Sigmoid colon (tissue), 7 donors: ENCODE measurements at places on chromosomes 1 and 21.

DNA sequence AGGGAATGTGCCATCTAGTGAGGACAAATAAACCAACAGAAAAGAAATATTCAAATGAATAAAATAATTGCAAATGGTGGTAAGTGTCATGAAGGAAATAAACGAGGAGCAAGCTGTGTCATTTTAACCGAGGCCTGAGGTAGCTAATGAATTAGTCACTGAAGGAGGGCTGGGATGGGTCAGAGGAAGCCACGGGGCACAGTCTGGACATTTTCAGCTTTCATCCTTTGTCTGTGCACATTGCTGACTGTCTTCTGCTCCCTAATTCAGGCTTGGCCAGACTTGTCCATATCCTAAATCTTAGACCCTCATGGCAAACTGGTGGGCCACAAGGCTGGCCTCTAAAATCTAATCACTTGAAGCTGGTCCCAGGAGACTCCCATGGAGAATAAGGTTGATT is 138.4 kb downstream of the RHOU start:
- no peaks in the 10 kb centered on the region for H3K36me3 ChIP-seq
- no peak overlapping the region for H3K4me3 ChIP-seq
- no peak overlapping the region for H3K27ac ChIP-seq
- H3K4me1 ChIP-seq, result no peaks in the 10 kb centered on the region
- no peaks in the 10 kb centered on the region for H3K27me3 ChIP-seq

DNA sequence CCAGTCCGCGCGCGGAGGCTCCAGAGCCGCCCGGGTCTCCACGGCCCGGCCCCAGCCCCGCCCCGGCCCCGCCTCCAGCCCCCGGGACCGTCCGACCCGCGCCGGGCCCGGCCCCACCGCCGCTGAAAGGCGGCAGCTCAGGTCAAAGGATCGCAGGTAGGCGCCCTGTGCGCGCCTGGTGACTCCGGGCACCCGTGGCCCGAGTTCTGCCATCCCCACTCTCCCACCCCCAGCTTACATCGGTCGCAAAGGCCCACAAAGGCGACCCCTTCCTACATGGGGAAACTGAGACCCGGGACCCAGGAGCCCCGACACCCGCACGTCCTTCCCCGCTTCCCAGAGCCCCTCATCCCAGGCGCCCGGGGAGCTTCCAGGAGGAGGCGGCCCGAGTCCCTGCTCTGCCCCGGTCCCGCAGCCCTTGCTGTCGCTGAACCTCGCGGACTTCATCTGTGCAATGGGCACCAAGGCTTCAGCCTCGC is at the start of gene TMEM200B:
TSS of gene TMEM200B (minus strand) at position 17 of the 479 bp plus-strand sequence. CDS start 2,075 bp downstream, outside the sequence.
- no peaks in the 10 kb centered on the region for H3K36me3 ChIP-seq
- no peaks in the 10 kb centered on the region for H3K4me1 ChIP-seq
- no peaks in the 10 kb centered on the region for H3K27me3 ChIP-seq
- peak within 1 kb of the TSS; percentile 99 for H3K27ac ChIP-seq

DNA sequence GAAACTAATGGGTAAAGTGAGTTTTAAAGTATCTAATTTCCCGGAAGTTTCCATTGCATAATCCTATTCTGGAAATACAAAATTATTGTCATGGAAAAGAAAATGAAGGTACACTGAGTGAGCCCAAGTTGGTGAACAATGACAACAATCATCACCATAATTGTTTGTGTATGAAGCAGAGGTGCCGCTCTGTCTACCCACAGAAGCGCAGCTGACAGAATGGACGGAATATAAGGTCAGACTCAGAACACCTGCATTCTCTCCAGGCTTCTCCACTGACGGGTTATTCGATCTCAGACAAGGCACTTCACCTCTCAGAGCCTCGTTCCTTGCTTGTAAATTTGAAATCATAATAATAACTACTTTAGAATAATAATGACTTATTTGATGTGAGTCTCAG is 99.1 kb upstream of the NGF start:
- no peak overlapping the region for H3K27ac ChIP-seq
- no peaks in the 10 kb centered on the region for H3K27me3 ChIP-seq
- no peak for DNase-seq
- H3K4me3 ChIP-seq, result no peak overlapping the region

DNA sequence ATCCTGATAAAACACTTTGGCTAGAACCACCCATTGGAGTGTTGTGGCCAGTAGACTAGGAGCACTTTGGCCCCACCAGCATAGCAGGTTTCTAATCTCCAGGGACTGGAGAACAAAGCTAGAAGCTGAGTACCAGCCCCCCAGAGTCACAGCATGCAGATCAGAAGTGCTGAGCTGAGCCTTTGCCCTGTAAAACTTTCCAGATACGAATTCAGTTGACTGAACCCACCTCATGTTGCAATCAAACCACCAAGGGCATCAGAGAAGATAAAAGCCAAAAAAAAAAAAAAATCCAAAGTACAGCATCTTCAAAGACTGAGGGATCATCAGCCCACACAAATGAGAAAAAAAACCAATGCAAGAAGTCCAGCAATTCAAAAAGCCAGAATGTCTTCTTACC is 8.7 kb upstream of the CD53 start:
- no peak overlapping the region for H3K4me3 ChIP-seq
- no peaks in the 10 kb centered on the region for H3K36me3 ChIP-seq
- H3K4me1 ChIP-seq, result no peaks in the 10 kb centered on the region
- no peak for DNase-seq

GRCh38 chr1:118960026-118960561 is 28.0 kb downstream of the TBX15 start:
- no peak overlapping the region for H3K4me3 ChIP-seq
- DNase-seq, result no peak
- H3K36me3 ChIP-seq, result no peaks in the 10 kb centered on the region
- H3K4me1 ChIP-seq, result no peaks in the 10 kb centered on the region
- no peaks in the 10 kb centered on the region for H3K27me3 ChIP-seq
- H3K27ac ChIP-seq, result no peak overlapping the region

GRCh38 chr1:905071-905749 is 18.5 kb upstream of the SAMD11 start:
- no peaks in the 10 kb centered on the region for H3K36me3 ChIP-seq

DNA sequence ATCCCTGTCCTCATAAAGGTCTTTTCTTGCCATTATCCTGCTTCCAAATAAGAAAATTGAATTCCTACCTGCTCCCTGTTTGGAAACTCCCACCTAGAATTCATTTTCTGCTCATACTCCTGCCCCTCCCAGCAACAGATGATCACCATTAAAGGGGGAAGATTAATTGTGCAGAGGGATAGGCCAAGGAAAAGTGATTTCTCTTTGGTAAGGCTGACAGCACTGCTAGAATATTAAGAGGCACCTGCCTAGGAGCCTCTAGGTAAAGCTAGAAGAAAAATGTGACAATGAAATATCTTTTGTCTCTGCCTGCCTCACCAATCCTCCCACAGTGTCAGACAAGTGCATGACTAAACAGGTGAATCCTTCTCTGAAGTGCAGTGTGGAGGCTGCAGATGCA is 77.0 kb upstream of the SPATA6 start:
- H3K4me1 ChIP-seq, result peaks cover 21% of the 10 kb centered on the region
- no peaks in the 10 kb centered on the region for H3K36me3 ChIP-seq
- no peak overlapping the region for H3K27ac ChIP-seq
- DNase-seq, result no peak

- no peaks in the 10 kb centered on the region for H3K27me3 ChIP-seq
- H3K4me1 ChIP-seq, result no peaks in the 10 kb centered on the region
- H3K4me3 ChIP-seq, result no peak overlapping the region
- H3K27ac ChIP-seq, result no peak overlapping the region
- no peaks in the 10 kb centered on the region for H3K36me3 ChIP-seq
These were observed 1272.7 kb downstream of the KCNT2 start for GRCh38 chr1:195335541-195335940.

DNA sequence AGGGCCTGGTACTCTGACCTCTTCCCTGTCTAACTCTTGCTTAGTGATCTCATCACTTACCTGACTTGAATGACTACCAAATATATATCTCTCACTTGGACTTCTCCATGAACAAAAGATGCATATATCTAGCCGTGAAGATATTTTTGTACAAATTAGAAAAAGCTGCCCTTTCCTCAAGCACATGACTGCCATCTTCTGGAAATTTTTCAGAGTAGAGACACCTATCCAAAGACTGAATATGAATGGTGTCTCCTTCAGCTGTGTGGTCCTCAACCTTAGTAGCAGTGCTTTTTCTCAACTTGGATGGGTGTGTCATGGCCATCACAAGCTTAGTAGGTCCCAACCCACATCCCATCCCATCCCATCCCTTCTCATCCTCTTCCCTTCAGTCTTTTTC is 142.3 kb downstream of the DNM3 start:
- H3K4me3 ChIP-seq, result no peak overlapping the region
- H3K4me1 ChIP-seq, result no peaks in the 10 kb centered on the region
- H3K36me3 ChIP-seq, result no peaks in the 10 kb centered on the region
- DNase-seq, result no peak
- H3K27me3 ChIP-seq, result no peaks in the 10 kb centered on the region

GRCh38 chr21:31347435-31348032 is 3.5 kb upstream of the TIAM1 start:
- no peak for DNase-seq
- peaks cover 9% of the 10 kb centered on the region for H3K27me3 ChIP-seq
- H3K36me3 ChIP-seq, result no peaks in the 10 kb centered on the region
- H3K4me1 ChIP-seq, result peaks cover 9% of the 10 kb centered on the region
